ENCODE measurements at places on chromosomes 4 and X. TPM values are rescaled to one million over a fixed set of nuclear protein-coding genes. Genes with fewer than 3 reads are reported as not detected.

DNA sequence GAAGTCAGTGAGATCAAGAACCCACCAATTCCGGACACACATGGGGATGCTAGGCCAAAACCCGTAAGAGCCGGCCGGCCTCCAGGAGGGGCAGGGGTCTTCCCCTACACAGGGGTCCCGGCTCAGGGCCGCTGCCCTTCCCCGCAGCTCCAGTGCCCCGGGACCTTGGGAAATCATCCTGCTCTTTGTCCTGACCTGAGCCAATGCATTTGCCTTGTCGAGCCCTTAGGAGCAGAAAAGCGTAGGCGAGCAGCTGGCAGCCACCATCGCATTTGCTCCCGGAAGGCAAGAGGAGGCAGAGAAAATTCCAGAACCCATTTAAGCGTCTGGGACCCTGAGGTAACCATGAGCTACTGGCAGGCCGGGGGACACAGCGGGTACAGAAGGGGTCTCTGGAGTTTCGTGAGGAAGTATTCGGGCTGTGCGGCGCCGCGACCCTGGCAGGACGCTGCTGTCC, 7.4 kb upstream of the TNIP2 start:
- DNase-seq, result no peak

GRCh38 chr4:154807042-154807630, 26.1 kb downstream of the RBM46 start:
- peak; percentile 13 for DNase-seq

- no peak for DNase-seq
These were observed 73.9 kb upstream of the GPM6B start for GRCh38 chrX:13890806-13891205.

GRCh38 chr4:2700031-2700430, 56.1 kb downstream of the TNIP2 start:
- DNase-seq, result no peak

DNA sequence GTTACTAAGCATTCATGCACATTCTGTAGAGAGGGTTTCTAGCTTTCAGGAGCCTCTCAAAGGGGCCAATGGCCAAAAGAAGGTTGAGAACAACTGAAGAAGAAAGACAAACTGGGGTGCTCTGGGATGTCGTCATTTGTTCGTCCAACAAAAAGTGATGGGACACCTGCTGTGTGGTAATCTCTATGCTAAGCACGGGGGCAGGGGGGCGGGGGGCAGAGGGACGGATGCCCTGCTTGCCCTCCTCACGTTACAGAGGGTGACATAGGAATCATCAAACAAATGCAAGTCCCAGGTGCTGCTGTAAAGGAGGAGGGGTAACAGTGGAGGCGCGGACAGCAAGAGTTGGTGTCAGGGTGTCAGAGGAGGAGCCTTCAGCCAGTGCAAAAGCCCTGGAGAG, 12.8 kb upstream of the CRMP1 start:
- no peak for DNase-seq

- no peak for DNase-seq
These were observed 886.4 kb upstream of the ADGRL3 start for GRCh38 chr4:60313611-60314178.

Gene TEX11
- not detected for total RNA-seq

Gene HS3ST1
- total RNA-seq, result 0.21 TPM

Gene PRSS12
- total RNA-seq, result 0.23 TPM

Gene MAGEH1
- total RNA-seq, result 5.7 TPM

Gene PDGFRA
- 0.15 TPM for total RNA-seq
